ENCODE measurements at places on chromosomes 7 and 10.
A peak's percentile ranks its signal among the peaks of the same experiment; 100 is the strongest.

DNA sequence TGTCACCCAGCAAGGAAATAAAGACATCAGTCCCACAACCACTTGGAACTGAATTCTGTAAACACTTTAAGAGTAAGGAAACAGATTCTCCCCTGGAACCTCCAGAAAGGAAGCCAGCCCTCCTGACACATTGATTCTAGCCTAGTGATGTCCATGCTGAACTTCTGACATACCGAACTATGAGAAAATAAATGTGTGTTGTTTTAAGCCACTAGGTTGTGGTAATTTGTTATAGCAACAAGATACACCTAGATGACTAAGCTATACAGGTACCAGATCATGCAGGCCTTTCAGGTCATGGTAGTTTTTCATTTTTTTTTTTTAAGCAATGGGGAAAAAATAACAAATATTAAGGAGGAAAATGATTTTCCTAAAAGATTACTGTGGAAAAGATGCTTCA is 37.6 kb upstream of the LRRTM3 start:
- DNase-seq = no peak

DNA sequence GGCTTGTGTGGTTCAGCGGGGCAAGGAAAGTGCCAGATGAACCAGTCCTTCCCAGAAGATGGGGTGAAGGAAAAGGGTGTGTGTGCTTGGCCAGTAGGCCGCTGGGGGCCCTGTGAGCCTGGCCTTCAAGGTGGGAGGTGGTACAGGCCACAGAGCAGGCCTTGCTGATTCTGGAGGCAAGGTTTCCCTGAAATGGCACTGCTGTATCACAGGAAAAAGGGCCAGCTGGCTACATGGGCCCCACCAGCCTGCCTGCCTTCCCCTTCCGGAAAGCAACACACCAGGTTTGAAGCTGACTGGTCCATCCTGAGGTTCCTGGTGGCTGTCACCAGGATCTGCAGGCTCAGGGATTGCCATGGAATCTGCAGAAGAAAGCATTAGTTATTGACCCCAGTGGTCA is 12.5 kb downstream of the MMRN2 start:
- DNase-seq = no peak

GRCh38 chr10:30784524-30784896 is 155.0 kb upstream of the LYZL2 start:
- peak; percentile 54 for DNase-seq

GRCh38 chr7:129824291-129825208 is 128.2 kb downstream of the UBE2H start:
- DNase-seq = peak; percentile 36

Measured in fibroblast of skin of back (primary cell).